ENCODE measurements at places on chromosomes 6 and 20.

DNA sequence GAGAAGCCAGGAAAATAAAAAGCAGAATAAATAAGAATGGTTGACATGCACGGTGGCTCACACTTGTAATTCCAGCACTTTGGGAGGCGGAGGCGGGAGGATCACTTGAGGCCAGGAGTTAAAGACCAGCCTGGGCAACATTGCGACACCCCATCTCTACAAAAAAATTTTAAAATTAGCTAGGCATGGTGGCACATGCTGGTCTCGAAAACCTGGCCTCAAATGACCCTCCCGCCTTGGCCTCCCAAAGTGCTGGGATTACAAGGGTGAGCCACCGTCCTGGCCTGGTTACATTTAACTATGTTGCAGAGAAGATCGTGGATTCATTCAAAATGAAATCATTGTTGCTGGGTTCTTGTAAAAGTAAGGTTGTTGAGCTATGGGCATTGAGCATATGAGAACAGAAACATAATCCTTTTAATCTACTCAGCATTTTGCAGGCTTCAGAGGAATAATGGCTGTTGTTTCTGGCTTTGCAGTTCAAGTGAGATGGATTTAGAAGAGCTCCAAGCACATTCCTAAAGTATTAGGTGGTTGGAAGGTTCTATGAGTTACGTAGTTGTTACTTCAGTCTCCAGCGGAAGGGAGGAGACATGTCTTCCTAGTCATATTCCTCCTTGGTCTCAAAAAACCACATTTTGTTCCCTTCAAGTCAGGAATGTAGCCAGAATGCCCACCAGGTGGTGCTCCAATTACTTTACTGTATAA lies 45.6 kb upstream of the RAB23 start:
- DNase-seq = no peak

DNA sequence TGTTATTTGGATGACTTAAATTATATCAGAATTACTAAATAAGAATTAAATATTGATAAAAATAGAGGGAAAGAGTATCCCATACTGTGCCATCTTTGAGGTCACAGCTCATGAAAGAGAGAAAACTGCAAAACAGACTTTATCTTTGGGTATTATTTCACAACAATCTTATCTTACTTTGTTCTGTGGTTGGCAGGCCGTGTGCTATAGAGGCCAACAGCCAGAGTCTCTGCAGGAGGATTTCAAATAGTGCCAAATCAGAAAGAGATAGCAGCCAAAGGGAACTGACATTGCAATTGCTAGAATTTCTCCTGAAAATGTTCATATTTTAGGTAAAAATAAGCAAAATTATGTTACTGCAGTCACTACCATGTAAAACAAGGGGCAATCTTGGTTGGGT lies 354.2 kb downstream of the GRIK2 start:
- DNase-seq = no peak

DNA sequence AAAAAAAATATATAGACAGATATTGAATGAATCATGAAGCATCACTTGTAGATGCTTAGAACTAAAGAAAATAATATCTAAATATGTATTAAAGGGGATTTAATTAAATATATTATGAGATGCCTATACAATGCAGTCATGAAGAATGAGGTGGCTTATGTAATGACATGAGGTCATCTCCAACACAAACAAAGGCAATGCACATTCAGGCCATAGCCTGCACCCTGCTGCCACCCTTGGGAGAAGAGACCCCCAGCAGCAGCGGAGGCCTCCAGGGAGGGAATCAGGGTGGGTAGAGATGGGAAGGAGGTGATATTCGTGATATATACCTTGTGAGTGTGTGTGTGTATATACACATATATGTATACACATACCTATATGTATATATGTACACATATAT lies 26.4 kb upstream of the SSTR4 start:
- no peak for DNase-seq

DNA sequence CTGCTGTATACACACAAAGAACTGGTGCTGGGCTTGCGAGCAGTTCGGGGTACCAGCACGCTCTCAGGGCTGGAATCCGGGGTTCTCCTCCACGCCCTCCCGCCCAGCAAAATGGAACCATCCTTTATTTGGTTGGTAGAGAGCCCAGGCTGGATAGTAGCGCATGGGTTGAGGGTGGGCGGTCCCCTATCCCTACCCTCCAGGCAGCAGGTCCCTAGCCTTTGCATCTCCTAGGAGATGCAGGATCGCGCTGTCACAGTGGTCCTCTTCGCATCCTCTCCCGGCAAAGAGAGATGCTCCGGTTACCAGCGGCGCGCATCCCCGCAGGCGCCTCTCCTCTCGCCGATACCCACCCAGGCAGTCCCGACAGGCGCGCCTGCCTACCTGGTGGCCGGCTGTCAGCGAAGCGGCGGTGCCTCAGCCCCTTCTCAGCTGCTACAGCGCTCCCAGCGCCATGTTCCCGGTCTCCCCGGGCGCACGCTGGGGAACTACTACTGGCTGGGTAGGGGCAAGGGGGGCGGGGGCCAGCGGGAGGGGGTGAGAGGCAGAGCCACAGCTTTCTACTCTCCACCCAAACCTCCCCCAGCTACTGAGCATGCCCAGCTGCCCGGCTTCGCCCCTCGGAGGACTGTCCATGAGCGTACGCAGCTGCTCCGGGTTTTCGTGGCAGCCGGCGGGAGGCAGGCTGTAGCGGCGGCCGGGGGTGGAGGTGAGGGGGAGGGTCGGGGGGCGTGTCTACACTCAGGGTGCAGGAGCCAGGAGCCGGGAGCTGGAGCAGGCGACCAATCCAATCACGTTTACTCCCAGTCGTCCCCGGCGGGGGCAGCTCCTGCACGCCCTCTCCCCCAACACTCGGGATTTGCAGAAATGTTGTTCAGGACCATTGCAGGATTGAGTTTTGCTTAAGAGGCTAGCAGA lies at the start of gene PAK5:
TSS of gene PAK5 (minus strand) at position 699 of the 918 bp plus-strand sequence. CDS start 194,748 bp downstream, outside the sequence.
- DNase-seq = no peak

GRCh38 chr6:33583591-33584155 lies 3.6 kb upstream of the BAK1 start:
- DNase-seq = no peak

DNA sequence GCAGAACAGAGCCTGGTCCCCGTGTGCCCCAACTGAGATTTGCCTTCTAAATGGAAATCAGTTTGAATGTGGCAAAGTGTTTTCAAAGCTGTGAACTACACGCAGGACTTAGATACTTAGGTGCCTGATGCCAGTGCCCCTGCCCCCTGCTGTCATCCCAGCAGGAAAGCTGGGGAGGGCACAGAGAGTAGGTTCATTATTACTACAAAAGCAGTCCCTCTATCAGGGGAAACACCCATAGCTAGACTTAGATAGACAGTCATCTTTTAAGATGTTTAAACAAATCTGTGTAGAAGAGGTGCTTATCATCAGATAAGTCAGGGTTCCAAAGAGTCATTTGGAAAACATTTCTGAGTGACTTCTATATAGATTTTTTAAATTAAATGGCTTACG lies 155.0 kb upstream of the SNX9 start:
- no peak for DNase-seq

GRCh38 chr6:71204741-71205140 lies 83.9 kb upstream of the OGFRL1 start:
- DNase-seq = no peak
